ENCODE measurements at places on chromosomes 2 and 18.

DNA sequence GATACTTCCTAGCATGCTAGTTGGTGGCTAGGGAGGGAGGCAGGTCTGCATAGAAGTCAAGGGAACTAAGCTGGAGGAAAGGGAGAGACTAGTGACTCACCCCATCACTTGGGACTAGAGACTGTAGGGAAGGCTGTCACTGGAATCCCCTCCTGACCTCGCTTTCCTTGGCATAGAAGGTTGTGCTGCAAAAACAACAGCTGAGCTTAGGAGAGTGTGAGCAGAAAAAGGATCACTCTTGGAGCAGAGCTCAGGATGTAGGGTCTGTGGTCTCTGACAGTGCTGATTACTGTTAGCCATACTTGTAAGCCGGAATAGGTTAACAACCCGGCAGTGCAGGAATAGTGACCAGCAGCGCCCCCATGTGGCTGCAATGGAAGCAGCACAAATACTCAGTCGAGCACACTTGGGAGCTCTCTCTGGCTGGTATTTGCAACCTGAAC lies 66.9 kb upstream of the SMAD2 start:
- DNase-seq = no peak

DNA sequence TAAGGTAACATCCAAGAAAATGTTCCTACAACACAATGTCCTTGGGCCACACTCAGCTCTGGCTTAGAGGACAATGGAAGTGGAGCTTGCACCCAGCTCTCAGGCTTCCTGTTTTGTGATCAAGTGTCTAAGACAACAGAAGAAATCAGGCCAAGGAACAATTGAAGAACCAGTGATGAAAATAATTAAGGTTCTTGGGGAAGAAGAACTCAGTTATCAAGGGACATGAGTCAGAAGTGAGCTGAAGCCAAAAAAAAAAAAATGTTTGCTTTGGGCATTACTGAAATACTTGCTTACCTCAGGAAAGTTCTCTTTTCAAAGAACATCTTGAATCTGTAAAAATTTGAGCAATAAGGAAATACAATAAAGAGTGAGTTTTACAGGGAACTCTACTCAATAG lies 299.0 kb downstream of the FBXO15 start:
- DNase-seq = no peak

- no peak for DNase-seq
Measured at GRCh38 chr2:205387350-205388055, 294.8 kb upstream of the NRP2 start.

DNA sequence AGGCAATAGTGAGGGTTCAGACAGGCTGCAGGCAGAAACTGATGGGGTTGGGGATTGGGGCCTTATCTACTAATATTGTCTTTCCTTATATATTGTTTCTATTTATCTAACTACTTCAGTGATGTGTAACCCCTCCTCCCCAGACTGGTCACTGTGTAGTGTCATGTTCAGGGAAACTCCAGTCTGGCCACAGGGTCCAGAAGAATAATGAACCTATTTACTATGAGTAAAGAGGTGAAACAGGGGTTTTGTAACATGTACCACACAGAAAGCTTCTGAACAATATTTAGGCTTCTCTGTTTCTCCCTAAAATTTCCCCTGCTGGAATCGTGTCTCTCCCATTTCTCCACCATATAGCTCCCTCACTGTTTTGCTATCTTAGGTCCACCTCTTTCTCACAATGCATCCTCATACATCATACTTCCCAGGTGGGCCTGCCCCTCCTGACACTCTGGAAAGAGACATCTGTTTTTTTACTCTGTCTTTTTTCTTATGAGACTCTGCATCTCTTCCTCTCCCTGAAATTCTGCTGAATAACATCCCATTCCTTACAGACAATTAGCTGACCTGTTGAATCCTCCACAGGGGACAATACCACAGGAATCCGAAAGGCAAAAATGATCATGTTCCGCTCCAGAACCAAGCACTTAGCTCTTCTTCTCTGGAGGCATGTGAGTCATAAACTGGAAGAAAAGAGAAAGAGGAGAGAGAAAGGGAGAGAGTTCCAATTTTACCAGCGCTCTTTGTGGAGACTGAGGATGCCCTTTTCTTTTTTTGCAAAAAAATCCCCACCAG lies 154.8 kb downstream of the ZEB2 start:
- no peak for DNase-seq

DNA sequence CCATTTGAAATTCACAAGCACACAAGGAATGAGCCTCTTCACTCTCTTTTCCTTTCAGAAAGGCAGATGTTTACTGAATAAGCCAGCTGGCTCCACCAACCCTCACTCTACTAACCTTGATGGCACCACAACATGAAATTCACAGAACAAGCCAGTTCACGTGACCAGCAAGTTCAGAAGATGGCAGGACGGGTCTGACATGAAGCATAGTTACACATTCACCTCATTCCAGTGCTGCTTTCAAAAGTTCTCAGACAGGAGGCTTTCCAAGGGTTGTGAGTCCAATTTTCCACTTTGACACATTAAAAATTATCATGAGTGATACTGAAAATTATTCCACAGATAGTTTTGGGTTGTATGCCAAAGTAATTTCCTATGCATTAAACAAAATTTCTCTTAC lies 74.2 kb upstream of the MBOAT2 start:
- DNase-seq = no peak

- no peak for DNase-seq
Measured at GRCh38 chr2:179441551-179441950, 176.9 kb upstream of the SESTD1 start.

- DNase-seq = no peak
Measured at GRCh38 chr2:73718421-73718820, 18.7 kb downstream of the TPRKB start.

Data from stimulated activated CD8-positive, alpha-beta memory T cell treated with anti-CD3 and anti-CD28 coated beads, Interleukin-7, amount 100 ng/mL, for 1 hour (primary cell).